ENCODE measurements at places on chromosomes 12 and 14.

- no peak for DNase-seq
Observed at GRCh38 chr14:105196265-105196960, 15.3 kb upstream of the NUDT14 start.

GRCh38 chr14:31993521-31993951, 83.6 kb upstream of the ARHGAP5 start:
- DNase-seq = no peak

GRCh38 chr14:68254669-68255527, 435.3 kb downstream of the RAD51B start:
- DNase-seq = no peak

DNA sequence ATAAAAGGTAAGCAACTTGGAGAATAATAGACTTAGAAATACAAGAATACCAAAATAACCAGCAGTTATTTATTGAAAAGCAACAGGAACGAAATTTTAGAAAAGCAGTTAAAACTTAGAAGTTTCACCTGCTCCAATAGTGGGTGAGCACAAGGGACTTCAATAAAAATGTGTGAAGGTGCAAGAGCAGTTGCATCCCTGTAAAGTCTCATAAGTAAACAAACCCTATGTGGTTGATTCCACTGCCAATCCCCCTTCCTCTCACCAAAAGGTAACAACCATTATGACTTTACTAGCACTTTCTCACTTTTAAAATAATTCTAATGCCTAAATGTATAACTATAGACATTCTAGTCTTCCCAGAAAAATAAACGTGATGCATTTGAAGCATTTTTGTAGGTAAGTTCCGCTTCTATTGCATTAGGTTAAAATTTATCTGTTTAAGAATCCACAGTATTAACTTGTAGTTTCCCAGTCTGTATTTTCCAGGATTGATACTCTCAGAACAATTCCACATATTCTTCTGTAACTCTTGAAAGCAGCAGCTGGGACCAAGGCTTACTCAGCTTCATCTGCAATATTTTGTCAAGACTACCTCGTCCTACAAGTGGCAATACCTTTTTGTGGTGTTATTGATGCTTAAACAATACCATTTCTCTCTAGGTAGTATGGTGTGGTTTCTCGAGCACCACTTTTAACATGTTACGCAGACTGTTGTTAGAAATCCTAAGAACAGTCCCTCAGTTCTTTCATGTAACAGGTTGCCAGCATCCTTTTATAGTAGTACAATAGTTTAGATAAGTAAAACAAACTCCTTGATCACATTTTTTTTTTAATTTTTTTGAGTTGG, 32.1 kb downstream of the HNRNPC start:
- DNase-seq = no peak

- DNase-seq = no peak
Observed at GRCh38 chr12:55693323-55694187, 14.1 kb downstream of the ITGA7 start.

- no peak for DNase-seq
Observed at GRCh38 chr12:64578566-64578965, 31.7 kb upstream of the RASSF3 start.

Measured in bone marrow (tissue), 2 donors.